ENCODE measurements at places on chromosomes 4 and X. TPM values are rescaled to one million over a fixed set of nuclear protein-coding genes. Genes with fewer than 3 reads are reported as not detected.

DNA sequence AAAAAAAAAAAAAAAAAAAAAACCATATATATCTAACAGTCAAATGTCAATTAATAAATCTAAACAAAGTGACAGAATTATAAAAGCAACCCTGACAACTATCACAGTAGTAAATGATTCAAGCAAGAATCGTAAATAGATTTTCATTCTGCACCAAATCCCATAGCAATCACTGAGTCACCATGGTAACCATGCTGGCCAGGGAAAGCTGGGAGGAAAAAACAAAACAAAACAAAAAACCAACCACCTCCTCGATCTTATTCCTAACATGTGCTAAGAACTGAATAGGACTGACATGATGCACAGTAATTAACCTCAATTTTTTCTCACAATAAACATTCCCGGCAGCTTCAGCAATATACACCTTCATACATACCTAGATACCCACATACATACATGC is 30.6 kb upstream of the RAB40A start:
- no peaks in the 10 kb centered on the region for H3K27me3 ChIP-seq
- no peak overlapping the region for H3K27ac ChIP-seq
- peaks cover 9% of the 10 kb centered on the region for H3K4me1 ChIP-seq
- no peaks in the 10 kb centered on the region for H3K36me3 ChIP-seq
- DNase-seq, result no peak
- H3K4me3 ChIP-seq, result no peak overlapping the region

DNA sequence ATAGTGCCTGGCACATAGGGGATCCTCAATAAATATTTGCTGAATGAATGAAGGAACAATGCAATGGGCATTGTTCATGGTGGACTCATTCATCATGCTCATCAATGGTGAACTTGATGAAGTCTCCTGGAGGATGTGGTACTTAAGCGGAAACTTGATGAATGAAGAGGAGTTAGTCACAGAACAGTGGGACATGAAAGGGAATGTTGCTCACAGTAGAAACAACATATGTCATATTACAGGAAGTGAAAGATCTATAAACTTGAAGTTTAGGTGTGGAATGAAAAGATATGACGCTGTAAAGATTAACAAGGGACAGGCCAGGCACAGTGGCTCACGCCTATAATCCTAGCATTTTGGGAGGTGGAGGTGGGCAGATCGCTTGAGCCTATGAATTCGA is 224.1 kb downstream of the PPP3CA start:
- H3K36me3 ChIP-seq, result no peaks in the 10 kb centered on the region
- no peak for DNase-seq
- H3K27me3 ChIP-seq, result no peaks in the 10 kb centered on the region
- no peak overlapping the region for H3K4me3 ChIP-seq

- H3K36me3 ChIP-seq, result no peaks in the 10 kb centered on the region
- H3K27me3 ChIP-seq, result peaks cover 3% of the 10 kb centered on the region
- H3K4me3 ChIP-seq, result no peak overlapping the region
- no peaks in the 10 kb centered on the region for H3K4me1 ChIP-seq
- no peak overlapping the region for H3K27ac ChIP-seq
These were observed 48.6 kb upstream of the AMELX start for GRCh38 chrX:11244636-11245035.

DNA sequence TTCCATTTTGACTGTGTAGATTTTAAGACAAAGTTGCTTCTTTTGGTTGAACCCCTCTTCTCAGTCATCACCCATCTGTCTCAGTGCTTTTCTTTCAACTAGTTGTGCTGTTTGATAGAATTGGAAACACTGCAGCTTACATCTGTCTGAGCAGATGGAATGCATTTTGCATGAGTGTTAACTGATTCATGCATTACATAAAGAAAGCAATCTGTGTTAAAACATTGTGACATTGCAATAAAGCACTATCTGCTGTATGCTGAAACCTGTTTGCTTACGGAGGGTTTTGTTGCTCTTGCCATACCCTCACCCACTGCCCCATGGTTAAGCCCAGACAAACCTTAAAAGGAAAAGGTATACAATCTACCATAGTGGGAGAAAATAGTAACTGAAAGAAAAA is 47.4 kb downstream of the NRK start:
- DNase-seq, result no peak
- H3K36me3 ChIP-seq, result no peaks in the 10 kb centered on the region
- H3K27me3 ChIP-seq, result no peaks in the 10 kb centered on the region
- H3K4me1 ChIP-seq, result no peaks in the 10 kb centered on the region
- no peak overlapping the region for H3K27ac ChIP-seq
- no peak overlapping the region for H3K4me3 ChIP-seq

DNA sequence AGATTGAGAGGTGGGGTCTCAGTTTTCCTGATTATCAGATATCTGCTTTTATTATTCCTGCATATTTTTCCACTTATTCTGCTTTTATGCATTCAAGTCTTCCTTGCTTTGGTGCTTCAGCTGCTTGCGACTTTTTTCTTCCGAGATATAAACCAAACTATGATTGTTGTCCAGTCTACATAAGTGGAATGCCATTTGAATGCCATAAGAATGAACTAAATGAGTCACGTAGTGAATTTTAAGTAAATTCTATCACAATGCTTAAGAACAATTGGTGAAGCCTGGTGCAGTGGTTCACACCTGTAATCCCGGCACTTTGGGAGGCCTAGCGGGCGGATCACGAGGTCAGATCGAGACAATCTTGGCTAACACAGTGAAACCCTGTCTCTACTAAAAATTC is 189.1 kb downstream of the PCDH18 start:
- no peak overlapping the region for H3K27ac ChIP-seq
- DNase-seq, result no peak
- no peaks in the 10 kb centered on the region for H3K27me3 ChIP-seq
- H3K36me3 ChIP-seq, result no peaks in the 10 kb centered on the region
- no peaks in the 10 kb centered on the region for H3K4me1 ChIP-seq

DNA sequence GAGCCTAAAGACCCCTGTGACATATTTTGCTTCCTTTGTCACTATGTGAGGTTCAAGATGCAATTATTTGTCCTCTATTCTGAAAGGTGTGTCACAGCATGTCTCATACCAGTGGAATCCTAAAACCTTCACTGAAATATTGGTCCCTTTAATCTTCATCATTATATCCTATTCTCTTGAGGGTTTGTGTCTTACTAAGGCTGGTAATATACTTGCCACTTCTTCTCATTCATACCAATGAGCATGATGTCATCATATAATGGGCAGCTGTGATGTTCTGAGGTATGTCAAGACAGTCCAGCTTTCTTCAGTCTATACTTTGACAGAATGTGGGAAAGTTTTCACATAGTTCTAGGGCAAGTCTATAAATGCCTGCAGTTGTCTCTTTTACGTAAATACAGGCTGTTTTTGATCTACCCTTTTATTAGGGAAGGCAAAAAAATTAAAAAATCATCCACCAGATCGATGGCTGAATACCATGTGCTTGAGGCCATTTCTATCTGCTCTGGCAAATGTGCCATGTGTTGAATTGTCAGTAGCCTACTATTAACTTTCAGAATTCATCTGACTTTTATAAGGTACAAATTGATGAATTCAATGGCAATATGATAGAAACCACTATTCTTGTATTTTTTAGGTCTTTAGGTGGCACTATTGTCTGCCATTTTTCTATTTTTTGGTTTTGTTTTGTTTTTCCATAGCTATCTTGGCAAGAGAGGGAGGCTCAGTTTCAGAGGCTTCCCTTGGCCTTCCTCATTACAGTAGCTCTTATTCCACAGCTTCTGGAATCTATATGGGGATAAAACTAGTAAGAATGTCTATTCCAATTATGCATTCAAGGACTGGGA is 209.0 kb downstream of the PPARGC1A start:
- no peak overlapping the region for H3K4me3 ChIP-seq
- no peak overlapping the region for H3K27ac ChIP-seq
- no peaks in the 10 kb centered on the region for H3K36me3 ChIP-seq
- no peaks in the 10 kb centered on the region for H3K4me1 ChIP-seq

DNA sequence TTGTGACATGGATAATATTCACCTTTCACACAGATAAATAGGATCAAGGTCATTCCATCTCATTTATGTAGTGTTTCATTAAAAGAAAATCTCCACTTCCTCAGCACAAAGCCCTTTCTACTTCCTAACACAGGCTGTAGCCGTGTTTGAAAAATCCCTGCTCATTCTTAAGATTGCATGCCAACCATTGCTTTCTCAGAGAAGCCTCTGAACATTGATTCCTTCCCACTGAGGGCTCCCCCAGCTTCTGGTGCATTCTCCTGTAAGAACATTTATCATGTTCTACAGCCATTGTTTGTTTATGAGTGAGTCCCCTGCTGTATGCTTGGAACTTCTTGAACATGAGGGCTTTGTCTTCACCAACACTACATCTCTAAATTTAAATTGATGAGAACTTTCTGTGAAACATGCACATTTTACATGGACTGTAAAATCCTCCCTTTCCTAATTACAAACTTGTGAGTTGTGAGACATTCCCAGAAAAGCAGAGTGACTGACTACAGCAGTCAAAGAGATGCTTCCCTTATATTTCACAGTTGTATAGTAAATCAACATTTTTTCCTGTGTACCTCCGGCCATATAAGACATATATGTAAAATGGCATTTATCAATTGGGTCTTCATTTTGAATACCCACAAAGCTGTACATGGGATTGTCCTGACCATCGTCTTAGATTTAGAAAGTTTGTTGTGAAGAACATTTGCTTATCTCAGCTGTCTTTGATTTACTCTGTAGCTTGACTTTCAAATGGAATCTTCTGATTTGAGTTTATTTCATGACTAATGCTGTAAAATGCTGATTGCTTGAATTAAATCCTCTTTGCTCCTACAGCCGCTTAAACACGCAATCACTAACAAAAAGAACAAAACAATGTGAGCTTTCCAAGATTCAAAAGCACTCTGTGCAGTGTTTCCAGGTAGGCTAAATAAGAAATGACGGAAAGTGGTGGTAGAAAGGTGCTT is 600.5 kb upstream of the SLIT2 start:
- H3K4me1 ChIP-seq, result no peaks in the 10 kb centered on the region
- no peak overlapping the region for H3K27ac ChIP-seq
- DNase-seq, result no peak
- no peaks in the 10 kb centered on the region for H3K36me3 ChIP-seq

The GLUD2 gene
- total RNA-seq, result 0.52 TPM

The STAP1 gene
- 4.0 TPM for total RNA-seq

The GUCY1B1 gene
- total RNA-seq, result not detected

The CYBB gene
- total RNA-seq, result 5.6 TPM

The CXCL1 gene
- total RNA-seq, result not detected

The SERTM2 gene
- not detected for total RNA-seq

Measured in naive thymus-derived CD8-positive, alpha-beta T cell (primary cell).